ENCODE measurements at places on chromosomes 7 and 10. TPM values are rescaled to one million over a fixed set of nuclear protein-coding genes. Genes with fewer than 3 reads are reported as not detected.
A peak's percentile ranks its signal among the peaks of the same experiment; 100 is the strongest.

DNA sequence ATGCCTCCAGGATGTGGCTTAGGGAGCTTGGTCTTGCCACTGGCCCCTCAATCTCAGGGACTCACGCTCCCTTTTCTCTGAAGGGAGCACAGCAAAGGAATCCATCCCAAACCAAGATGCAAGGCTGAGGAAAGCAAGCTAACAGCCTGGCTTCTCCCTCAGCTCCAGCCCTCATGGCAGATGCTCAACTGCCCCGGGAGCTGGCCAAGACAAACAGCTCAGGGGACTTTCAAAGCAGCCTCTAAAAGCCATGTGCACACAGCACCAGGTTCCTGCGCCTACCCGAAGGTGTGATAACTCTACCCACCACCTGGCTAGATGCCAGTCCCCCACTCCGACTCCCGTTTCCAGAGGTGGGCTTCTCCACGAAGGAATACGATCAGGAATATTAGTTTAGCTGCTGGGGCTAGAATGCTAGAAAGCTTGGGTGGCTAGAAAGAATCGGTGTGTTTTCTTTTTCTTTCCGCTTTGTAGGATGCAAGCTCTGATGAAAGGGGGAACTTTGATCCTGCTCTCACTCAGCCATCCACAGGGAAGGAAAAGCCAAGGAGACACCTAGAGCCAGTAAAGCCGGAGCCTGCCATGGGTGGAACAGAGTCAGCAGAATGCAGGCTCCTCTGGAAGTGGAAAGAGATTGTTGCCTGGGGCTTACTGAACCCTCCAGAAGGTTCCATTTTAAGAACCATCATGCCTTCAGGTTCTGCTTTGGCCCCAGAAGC lies 89.0 kb upstream of the FGFR2 start:
- no peaks in the 10 kb centered on the region for H3K4me1 ChIP-seq
- no peak overlapping the region for H3K27ac ChIP-seq
- no peaks in the 10 kb centered on the region for H3K27me3 ChIP-seq
- DNase-seq = no peak

The EN2 gene
- not detected for total RNA-seq

GRCh38 chr7:158707610-158708009 lies 3.0 kb upstream of the NCAPG2 start:
- no peak overlapping the region for H3K27ac ChIP-seq
- peaks cover 34% of the 10 kb centered on the region for H3K36me3 ChIP-seq
- H3K27me3 ChIP-seq = no peaks in the 10 kb centered on the region
- DNase-seq = no peak

- H3K36me3 ChIP-seq = no peaks in the 10 kb centered on the region
- no peaks in the 10 kb centered on the region for H3K27me3 ChIP-seq
- no peak overlapping the region for H3K4me3 ChIP-seq
These were observed 82.9 kb upstream of the KCND2 start for GRCh38 chr7:120190109-120190508.

- no peaks in the 10 kb centered on the region for H3K27me3 ChIP-seq
- peaks cover 8% of the 10 kb centered on the region for H3K36me3 ChIP-seq
- DNase-seq = no peak
- H3K4me1 ChIP-seq = peaks cover 6% of the 10 kb centered on the region
- no peak overlapping the region for H3K4me3 ChIP-seq
These were observed 20.1 kb downstream of the RP9 start for GRCh38 chr7:33089142-33089541.

GRCh38 chr10:37436357-37436756 lies 311.0 kb downstream of the ANKRD30A start:
- no peaks in the 10 kb centered on the region for H3K27me3 ChIP-seq
- no peak overlapping the region for H3K27ac ChIP-seq
- no peak for DNase-seq
- no peaks in the 10 kb centered on the region for H3K36me3 ChIP-seq

DNA sequence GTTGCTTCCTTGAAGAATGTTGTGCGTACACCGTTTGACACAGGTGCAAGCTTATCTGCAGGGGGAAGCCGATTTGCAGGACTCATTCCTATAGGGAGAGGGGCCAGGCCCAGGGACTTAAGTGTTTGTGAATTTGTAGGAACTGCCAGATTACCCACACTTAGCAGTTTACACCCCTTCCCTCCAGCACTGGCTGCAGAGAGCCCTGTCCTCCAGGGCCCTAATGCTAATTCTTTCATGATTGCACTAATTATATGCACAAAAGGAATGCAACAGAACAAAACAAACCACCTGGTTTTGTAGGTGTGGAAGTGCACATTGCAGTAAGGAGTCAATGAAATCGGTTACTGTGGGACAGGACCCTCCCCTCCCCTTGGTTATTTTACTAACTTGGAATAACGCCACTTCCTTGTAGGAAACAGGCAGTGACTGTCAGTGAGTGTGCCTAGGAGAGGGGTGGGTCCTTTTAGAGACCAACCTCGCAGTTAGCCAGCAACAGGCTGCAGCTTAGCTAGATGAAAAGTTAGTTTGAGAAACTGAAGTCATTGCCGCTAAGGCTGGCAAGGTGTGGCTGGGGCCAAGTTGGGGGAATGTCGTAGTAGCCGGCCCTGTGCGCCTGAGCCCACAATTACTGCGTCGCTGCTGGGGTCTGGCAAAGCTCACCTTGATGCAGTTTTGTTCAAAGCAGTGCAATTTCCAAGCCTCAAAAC lies 60.6 kb downstream of the CUX1 start:
- no peak overlapping the region for H3K27ac ChIP-seq
- no peaks in the 10 kb centered on the region for H3K27me3 ChIP-seq
- H3K4me1 ChIP-seq = peaks cover 11% of the 10 kb centered on the region
- no peaks in the 10 kb centered on the region for H3K36me3 ChIP-seq
- H3K4me3 ChIP-seq = no peak overlapping the region

- no peaks in the 10 kb centered on the region for H3K27me3 ChIP-seq
- H3K4me1 ChIP-seq = peaks cover 10% of the 10 kb centered on the region
- no peak for DNase-seq
- H3K36me3 ChIP-seq = no peaks in the 10 kb centered on the region
- H3K4me3 ChIP-seq = no peak overlapping the region
These were observed 45.6 kb downstream of the BMPR1A start for GRCh38 chr10:86801995-86802394.

GRCh38 chr7:120856621-120857352 lies 1.2 kb downstream of the TSPAN12 start:
- DNase-seq = peak; percentile 21
- no peaks in the 10 kb centered on the region for H3K36me3 ChIP-seq
- peaks cover 9% of the 10 kb centered on the region for H3K4me1 ChIP-seq
- H3K27ac ChIP-seq = no peak overlapping the region

DNA sequence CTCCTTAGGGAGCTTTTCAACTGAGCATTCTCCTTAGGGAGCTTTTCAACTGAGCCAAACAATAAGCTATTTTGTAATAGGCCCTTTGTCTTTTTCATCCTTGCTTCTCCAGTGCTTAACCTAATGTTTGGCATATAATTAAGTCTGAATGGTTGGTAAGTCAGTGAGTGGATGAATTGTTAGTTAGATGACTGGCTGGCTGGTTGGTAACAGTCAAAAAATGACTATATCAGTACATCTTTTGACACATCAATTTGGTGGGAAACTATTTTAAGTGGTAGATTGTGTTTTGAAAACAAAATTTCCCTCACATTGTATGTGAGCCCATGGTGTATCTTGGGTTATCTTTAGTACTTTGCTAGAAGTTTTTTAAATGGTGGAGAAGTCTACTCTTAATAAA lies 16.4 kb downstream of the ING3 start:
- no peak for DNase-seq
- no peak overlapping the region for H3K27ac ChIP-seq
- peaks cover 34% of the 10 kb centered on the region for H3K36me3 ChIP-seq

GRCh38 chr10:58265249-58265648 lies 2.4 kb downstream of the IPMK start:
- DNase-seq = no peak
- peak overlapping the region; percentile 64 for H3K27ac ChIP-seq
- peaks cover 37% of the 10 kb centered on the region for H3K4me1 ChIP-seq
- H3K36me3 ChIP-seq = peaks cover 3% of the 10 kb centered on the region
- H3K4me3 ChIP-seq = peak overlapping the region; percentile 93
- H3K27me3 ChIP-seq = no peaks in the 10 kb centered on the region

GRCh38 chr7:29289156-29290021 lies 94.8 kb downstream of the CHN2 start:
- no peak for DNase-seq
- H3K4me1 ChIP-seq = peaks cover 41% of the 10 kb centered on the region
- peaks cover 22% of the 10 kb centered on the region for H3K27me3 ChIP-seq
- H3K36me3 ChIP-seq = no peaks in the 10 kb centered on the region
- no peak overlapping the region for H3K27ac ChIP-seq
- H3K4me3 ChIP-seq = no peak overlapping the region

- H3K4me1 ChIP-seq = peaks cover 20% of the 10 kb centered on the region
- peak overlapping the region; percentile 20 for H3K27ac ChIP-seq
These were observed 78.7 kb upstream of the C1GALT1 start for GRCh38 chr7:7103343-7104313.

The CNNM1 gene
- 0.23 TPM for total RNA-seq

GRCh38 chr7:114740941-114741340 lies 181.0 kb upstream of the MDFIC start:
- H3K4me1 ChIP-seq = no peaks in the 10 kb centered on the region
- DNase-seq = no peak
- no peak overlapping the region for H3K4me3 ChIP-seq

- H3K36me3 ChIP-seq = no peaks in the 10 kb centered on the region
- peak within 1 kb of the TSS; percentile 65 for H3K4me3 ChIP-seq
- H3K27me3 ChIP-seq = peaks cover 24% of the 10 kb centered on the region
- DNase-seq = no peak
- H3K4me1 ChIP-seq = peaks cover 4% of the 10 kb centered on the region
- no peak within 1 kb of the TSS for H3K27ac ChIP-seq
These were observed at the start of gene TMEM130 for GRCh38 chr7:98869597-98870120. TMEM130 (minus strand) TSS chr7:98870014; CDS start chr7:98869861, 153 bp downstream.

GRCh38 chr7:149325248-149325647 lies 63.3 kb downstream of the ZNF783 start:
- peaks cover 10% of the 10 kb centered on the region for H3K4me1 ChIP-seq
- no peaks in the 10 kb centered on the region for H3K36me3 ChIP-seq
- H3K27me3 ChIP-seq = no peaks in the 10 kb centered on the region
- H3K4me3 ChIP-seq = no peak overlapping the region
- no peak overlapping the region for H3K27ac ChIP-seq
- DNase-seq = no peak

DNA sequence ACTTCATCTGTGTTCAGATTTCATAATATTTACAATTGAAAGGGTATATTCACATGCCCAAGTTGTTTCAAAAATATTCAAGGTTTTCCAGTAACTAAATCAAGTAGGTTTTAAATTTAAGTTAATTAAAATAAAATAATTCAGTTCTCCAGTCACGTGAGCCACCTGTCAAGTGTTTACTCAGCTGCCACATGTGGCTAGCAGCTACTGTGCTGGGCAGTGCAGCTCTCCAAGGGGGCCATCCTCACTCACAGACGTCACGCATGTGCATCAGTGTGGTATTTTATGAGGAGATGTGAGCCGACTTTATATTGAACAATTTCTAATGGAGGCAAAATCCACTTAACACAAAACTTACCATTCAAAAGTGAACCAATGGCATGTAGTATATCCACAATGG lies 69.7 kb upstream of the CAMK2B start:
- peaks cover 9% of the 10 kb centered on the region for H3K36me3 ChIP-seq
- H3K27me3 ChIP-seq = no peaks in the 10 kb centered on the region
- H3K4me1 ChIP-seq = no peaks in the 10 kb centered on the region
- H3K4me3 ChIP-seq = no peak overlapping the region
- no peak overlapping the region for H3K27ac ChIP-seq

GRCh38 chr10:12608761-12609160 lies 259.4 kb downstream of the CAMK1D start:
- no peak for DNase-seq
- no peak overlapping the region for H3K4me3 ChIP-seq
- H3K27ac ChIP-seq = no peak overlapping the region
- H3K36me3 ChIP-seq = no peaks in the 10 kb centered on the region
- peaks cover 22% of the 10 kb centered on the region for H3K4me1 ChIP-seq

GRCh38 chr7:98038321-98038720 lies 48.3 kb upstream of the OCM2 start:
- no peak for DNase-seq
- H3K36me3 ChIP-seq = no peaks in the 10 kb centered on the region
- H3K4me3 ChIP-seq = no peak overlapping the region

- H3K27ac ChIP-seq = no peak overlapping the region
- no peaks in the 10 kb centered on the region for H3K4me1 ChIP-seq
- H3K27me3 ChIP-seq = peaks cover 10% of the 10 kb centered on the region
- H3K4me3 ChIP-seq = no peak overlapping the region
- no peak for DNase-seq
These were observed 111.3 kb downstream of the POU6F2 start for GRCh38 chr7:39088730-39089593.

DNA sequence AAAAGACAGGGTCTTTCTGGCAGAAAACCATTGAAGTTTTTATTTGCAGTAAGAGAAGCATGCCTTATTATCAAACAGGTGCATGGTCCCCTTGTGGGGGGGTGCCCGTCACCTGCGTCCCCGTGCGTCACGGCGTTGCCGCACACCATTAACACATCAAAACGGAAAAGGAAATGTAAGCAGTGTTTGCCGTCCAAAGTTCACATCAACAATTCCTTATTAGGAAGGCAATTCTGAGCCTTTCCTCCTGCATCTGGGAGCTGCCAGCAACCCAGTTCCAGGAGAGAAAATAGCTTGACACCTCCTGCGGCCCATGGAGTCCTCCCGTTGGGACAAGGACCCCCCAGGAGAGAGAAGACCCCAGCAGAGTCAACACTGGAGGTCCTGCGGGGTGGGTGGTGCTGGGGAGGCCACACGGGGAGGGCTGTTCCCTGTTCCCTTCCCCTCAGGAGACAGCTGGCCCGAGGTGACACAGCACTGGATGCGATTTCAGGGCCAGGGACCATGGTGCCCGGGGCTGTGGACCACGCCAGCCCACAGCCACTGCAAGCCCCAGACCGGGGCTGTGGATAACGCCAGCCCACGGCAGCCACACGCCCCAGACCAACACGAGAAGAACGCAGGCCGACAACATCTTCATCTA lies 39.5 kb downstream of the DIP2C start:
- no peaks in the 10 kb centered on the region for H3K27me3 ChIP-seq
- H3K4me1 ChIP-seq = no peaks in the 10 kb centered on the region
- no peak overlapping the region for H3K27ac ChIP-seq

The SEMA3E gene
- not detected for total RNA-seq

The PLXNA4 gene
- 45.4 TPM for total RNA-seq

The ADRA2A gene
- not detected for total RNA-seq

- no peaks in the 10 kb centered on the region for H3K27me3 ChIP-seq
- peaks cover 5% of the 10 kb centered on the region for H3K36me3 ChIP-seq
- DNase-seq = no peak
- peaks cover 14% of the 10 kb centered on the region for H3K4me1 ChIP-seq
These were observed 341.9 kb downstream of the LRMDA start for GRCh38 chr10:75773231-75773780.

The SLC18A2 gene
- not detected for total RNA-seq

DNA sequence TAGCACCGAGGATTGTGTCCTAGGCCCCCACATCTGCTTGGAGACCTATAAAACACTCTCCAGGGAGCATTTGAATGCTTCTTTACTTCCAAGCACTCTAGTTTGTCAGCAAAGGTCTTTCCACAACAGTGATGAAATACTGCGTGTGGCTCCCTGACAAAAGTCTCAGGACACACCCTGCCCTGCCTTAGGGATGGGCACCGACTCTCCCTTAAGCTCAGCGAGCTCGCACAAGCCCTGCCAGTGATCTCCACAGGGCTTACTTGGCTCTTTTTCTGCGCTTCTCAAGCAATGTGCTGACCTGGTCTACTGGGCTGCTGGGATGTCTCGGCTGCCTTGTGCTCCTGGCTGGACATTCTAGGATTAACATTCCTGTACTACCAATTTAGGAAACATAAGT lies 84.3 kb upstream of the MPP7 start:
- H3K27me3 ChIP-seq = peaks cover 4% of the 10 kb centered on the region
- H3K4me1 ChIP-seq = peaks cover 9% of the 10 kb centered on the region
- H3K4me3 ChIP-seq = no peak overlapping the region
- no peak overlapping the region for H3K27ac ChIP-seq
- no peak for DNase-seq

GRCh38 chr7:34751725-34752643 lies 94.0 kb downstream of the NPSR1 start:
- H3K36me3 ChIP-seq = no peaks in the 10 kb centered on the region
- no peak overlapping the region for H3K27ac ChIP-seq
- no peaks in the 10 kb centered on the region for H3K27me3 ChIP-seq
- DNase-seq = no peak
